Activated CD4-positive, alpha-beta T cell treated with anti-CD3 and anti-CD28 coated beads, Interleukin-2, amount 10 ng/mL, durations not matched to agents 24 days and 14 days (primary cell): ENCODE measurements at places on chromosomes 3 and 15.

- DNase-seq = no peak
Observed at GRCh38 chr15:67738056-67738455, 87.3 kb upstream of the SKOR1 start.

GRCh38 chr3:52211268-52211891 is 13.4 kb downstream of the ALAS1 start:
- DNase-seq = no peak

- DNase-seq = no peak
Observed at GRCh38 chr15:57619746-57620145, 28.0 kb downstream of the MYZAP start.

DNA sequence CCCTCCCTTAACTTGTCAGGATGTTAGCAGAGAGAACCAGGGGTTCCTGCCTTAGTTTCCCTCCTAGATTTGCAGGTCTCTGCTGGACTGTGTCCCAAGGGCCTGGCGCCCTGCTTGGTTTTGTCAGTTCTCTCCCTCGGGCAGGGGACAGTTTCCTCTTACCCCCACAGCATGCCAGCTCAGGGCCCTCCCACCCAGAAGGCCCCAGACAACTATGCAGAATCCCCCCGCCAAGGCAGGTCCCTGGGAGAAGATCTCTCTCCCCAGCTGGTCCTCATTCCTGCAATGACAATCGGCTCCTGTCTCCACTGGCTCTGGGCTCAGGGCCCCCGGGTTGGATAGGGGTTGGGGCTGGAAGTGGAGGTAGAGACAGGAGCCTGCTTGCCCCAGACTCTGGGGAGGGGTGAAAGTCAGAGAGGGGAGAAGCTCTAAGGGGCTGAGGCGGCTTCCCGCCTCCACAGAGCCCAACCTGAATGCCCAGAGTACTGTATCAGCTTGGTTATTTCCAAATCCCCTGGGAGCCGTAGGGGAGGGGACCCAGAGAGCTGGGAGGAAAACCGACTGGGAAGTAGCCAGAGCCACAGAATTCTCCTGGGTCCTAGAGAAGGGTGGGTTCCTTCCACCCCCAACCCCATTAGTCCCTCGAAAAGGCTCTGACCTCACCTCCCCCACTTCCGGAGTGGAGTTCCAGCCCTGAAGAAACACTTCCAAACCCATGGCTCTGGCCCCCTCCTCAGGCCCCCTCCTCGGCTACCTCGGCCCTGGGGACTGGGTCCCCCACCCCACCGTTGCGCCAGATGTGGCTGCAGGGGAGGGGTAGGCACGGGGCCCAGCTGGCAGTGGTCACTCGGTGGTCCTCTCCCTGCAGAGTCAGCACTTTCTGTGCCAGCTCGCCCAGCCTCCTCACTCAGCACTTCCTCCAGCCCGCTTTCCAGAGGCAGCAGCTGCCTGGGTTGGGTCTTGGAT is 3.8 kb upstream of the LOXL1 start:
- DNase-seq = no peak

- no peak for DNase-seq
Observed at GRCh38 chr3:171436380-171436779, 23.8 kb downstream of the TNIK start.

DNA sequence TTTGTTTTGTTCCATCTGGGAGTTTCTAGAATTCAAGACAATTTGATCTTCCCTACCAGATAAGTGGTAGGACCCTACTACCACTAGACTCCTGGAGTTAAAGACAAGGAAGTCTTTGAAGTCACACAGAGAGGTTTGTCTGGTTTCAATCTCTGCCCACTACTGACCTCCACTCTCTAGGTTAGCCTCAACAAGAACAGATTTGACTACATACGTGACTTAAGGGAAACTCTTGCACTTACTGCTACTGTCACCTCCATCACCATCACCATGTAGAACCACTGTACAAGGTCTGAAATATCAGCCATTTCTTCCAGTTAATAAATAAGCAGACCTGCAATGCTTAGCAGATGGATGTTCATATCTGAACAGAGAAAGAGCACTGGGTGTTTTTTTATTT is 148.3 kb upstream of the ARHGEF26 start:
- DNase-seq = no peak

GRCh38 chr15:67120839-67121643 is 55.6 kb downstream of the SMAD3 start:
- peak; percentile 96 for DNase-seq

DNA sequence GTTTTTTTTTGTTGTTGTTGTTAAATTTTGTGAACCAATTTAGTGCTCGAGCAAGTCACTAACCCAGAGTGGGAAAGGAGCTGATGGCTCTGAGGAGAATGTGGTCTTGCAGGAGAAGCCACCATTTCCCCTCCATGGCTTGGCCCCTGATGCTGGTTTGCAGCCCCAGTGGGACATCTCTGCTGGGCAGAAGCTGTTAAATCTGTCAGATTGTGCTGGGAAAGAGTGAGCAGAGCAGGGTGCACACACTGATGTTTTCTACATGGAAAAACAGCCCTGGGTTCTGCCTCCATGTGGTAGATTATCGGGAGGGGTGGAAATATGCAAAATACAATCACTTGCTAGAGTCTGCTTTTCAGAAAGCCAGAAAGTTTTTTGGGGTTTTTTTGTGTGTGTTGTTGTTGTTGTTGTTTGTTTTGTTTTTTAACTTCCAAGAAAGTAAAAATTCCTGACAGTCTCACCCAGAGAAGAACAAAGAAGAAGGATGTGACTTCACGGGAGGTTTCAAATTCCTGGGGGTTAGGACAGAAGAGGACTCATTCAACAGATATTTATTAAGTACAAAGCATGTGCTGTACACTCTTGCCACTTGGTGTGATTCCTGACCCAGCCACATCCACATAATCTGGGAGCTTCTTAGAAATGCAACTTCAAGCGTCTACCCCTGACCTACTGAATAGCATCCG is 133.7 kb downstream of the FOXB1 start:
- DNase-seq = peak; percentile 37

GRCh38 chr3:13541691-13542090 is 7.2 kb upstream of the FBLN2 start:
- no peak for DNase-seq

DNA sequence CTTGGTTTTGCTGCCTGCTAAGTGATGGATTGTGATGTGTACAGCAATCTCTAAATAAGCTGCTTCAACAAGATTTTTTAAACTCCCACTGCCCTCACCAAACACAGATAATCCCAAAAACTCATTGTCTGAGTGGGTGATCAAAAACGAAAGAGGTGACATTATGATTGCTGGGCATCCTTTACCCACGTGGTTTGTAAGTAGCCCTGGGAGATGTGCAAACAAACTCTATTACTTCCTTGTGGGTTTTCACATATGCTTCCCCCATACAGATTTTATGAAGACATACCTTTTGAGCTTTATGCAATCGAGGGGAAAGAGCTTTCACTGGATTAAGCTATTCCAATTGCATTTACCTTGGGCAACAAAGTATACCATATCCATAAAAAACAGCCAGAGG is 1000.4 kb downstream of the FHIT start:
- DNase-seq = no peak

DNA sequence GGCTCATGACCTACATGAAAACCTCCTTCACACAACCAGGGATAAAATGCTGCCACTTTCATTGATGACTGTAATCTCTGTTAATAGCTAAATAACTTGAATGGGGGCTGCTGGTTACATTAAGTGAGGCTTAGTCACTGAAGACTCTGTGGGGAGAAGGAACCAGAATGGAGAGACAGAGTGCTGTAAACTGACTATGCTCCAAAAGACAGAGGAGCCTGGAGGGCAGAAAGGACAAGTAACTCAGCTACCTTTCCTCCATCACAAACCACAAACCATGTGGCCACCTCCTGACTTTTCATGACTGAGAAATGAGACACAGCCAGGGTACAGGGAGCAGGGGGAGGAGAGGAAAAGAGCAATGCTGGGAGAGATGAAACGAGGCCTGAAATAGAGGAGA is 97.1 kb upstream of the TRIM42 start:
- no peak for DNase-seq

GRCh38 chr3:42901073-42901415 is 4.9 kb upstream of the ZNF662 start:
- DNase-seq = no peak

DNA sequence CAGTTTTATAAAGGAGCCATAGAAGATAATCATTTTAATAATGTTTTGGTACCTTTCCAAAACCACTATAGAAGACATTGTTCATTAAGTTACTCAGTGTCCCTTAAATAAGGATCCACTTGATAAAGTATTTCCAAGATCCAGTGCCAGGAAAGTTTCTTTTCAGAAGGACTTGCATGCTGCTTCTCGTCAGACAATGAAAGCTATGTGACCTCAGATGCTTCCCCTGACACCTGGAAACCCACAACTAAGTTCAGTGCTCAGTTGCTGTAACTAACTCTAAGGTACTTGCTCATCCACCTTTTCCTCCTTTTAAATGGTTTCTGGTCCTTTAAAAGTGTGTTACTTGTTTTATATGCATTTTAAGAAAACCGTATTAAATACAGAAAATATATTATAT is 7.3 kb downstream of the SSR3 start:
- no peak for DNase-seq

DNA sequence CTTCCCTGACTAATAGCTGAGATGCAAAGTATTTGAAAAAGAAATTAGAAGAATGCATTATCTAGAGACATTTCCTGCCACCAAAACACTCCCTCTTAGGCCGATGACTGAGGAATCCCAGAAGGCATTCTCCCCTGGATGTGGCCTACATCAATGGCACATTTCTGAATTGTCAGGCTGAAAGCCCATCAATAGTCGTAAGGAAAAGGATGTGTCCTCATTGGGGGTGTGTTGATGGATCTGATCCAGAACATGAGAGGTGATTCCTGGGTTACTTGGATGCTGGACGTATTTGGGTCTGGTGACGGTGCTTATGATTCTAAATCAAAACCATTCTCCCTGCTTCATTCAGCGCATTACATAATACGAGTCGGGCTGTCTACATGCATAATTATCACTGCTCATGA is 216.9 kb upstream of the CDIN1 start:
- DNase-seq = no peak

- DNase-seq = no peak
Observed at GRCh38 chr3:24582431-24583403, 88.1 kb upstream of the THRB start.

DNA sequence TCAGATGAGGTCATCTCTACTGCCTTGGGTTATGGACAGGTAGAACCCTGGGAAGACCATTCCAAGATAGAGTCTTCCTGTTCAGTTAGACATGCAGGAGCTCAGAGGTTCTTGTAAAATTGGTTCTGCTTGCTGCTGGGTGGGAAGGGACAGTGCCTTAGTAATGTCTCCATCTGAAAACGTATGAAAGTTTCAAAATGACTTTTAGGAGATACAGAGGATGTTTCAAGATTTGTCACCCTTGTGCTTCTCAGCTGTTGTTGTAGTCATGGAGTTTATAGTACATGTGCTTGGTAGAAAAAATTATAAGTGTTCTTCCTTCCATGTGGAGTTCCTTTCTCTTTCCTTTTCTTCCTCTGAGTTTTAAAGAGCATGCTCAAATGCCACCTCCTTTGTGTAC is 885.2 kb upstream of the CFAP20DC start:
- peak; percentile 62 for DNase-seq

GRCh38 chr3:46393554-46394434 is 13.1 kb downstream of the CCR5AS start:
- DNase-seq = no peak

DNA sequence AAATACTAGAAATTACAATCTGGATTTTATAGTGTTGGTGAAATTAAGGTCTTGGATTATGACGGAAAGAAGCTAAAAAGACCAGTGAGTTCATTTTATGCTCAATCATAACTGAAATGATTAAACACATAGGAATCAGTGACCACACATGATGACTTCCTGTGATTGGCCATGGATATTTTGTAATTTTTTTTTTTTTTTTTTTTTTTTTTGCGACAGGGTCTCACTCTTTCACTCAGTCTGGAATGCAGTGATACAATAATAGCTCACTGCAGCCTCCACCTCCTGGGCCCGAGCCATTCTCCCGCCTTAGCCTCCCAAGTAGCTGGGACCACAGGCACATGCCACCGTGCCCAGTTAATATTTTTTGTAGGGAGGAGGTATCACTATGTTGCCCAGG is 47.4 kb downstream of the PAQR5 start:
- DNase-seq = no peak

- DNase-seq = no peak
Observed at GRCh38 chr3:159305017-159305416, 503.2 kb downstream of the MFSD1 start.

GRCh38 chr15:91469632-91470567 is 369.8 kb downstream of the SV2B start:
- peak; percentile 88 for DNase-seq

- no peak for DNase-seq
Observed at GRCh38 chr3:73774645-73775044, 149.9 kb upstream of the PDZRN3 start.

DNA sequence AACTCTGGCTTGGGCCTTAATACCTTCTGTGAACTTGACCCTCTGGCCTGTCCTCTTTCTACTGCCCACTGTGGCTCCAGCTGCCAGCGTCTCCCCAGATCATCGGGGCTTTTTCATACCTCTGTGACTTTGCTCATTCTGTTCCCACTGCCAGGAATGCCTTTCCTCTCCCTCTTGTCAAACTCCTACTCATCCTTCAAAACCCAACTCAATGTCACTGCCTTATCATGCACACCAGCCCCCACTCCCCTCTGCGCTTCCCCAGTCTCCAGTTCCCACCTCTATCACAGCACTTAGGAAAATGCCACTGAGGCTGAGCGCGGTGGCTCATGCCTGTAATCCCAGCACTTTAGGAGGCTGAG is 4.9 kb downstream of the ANPEP start:
- no peak for DNase-seq

DNA sequence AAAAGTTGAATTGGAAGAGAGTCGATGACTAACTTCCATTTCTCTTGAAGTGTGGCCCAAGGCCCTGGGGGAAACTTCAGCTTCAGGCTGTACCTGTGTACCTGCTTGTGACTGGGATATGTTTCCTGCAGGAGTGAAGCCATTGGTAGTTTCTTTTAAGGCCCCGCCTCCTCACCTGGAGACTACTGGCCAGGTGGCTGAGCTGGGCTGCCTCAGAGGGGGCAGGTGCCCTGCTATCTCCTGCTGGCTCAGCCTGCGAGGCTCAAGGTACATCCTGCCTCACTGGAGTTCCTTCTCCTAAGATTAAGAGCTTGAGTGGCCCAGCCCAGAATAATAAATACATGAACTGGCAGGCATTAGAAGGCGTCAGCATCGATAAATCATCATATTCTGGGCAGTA is 121.6 kb upstream of the ROPN1 start:
- no peak for DNase-seq
